ENCODE measurements at places on chromosomes 11 and 22.

DNA sequence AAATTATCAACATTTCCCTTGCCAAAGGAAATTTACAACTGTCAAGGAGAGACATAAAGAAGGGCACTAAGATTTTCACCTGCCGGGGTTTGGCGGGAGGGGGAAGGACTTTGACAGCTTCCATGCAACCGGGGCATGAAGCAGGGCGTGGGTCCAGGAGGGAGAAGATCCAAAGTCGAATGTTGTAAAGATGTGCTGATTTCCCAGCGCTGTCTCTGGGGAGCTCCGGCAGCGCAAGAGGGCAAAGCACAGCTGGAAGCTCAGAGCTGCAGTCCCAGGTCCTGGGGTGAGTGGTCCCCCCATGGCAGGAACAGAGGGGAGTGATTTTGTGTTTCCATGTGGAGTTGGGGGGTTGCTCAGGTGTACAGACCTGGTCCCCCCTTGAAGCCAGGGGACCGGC is at the start of gene MS4A10:
Gene MS4A10 (plus strand): TSS at position 198 of the 400 bp plus-strand sequence. CDS start 5,003 bp downstream, outside the sequence.
- DNase-seq: no peak

DNA sequence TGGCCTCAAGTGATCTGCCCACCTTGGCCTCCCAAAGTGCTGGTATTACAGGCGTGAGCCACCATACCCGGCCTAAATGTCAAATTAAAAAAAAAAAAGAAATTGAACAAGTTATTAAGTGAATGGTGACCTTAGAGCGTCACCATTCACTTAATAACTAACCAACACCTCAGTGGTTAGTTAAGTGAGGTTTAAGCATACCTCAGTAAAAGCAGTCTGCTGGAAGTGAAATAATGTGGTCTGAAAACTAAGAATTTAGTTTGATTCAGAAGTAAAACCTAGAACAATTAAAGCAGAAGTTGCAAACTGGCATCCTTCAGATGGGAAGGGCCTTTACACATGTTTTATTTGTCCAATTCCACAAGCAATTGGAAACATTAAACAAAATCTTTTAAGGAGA is 71.5 kb downstream of the FCHSD2 start:
- DNase-seq: no peak

DNA sequence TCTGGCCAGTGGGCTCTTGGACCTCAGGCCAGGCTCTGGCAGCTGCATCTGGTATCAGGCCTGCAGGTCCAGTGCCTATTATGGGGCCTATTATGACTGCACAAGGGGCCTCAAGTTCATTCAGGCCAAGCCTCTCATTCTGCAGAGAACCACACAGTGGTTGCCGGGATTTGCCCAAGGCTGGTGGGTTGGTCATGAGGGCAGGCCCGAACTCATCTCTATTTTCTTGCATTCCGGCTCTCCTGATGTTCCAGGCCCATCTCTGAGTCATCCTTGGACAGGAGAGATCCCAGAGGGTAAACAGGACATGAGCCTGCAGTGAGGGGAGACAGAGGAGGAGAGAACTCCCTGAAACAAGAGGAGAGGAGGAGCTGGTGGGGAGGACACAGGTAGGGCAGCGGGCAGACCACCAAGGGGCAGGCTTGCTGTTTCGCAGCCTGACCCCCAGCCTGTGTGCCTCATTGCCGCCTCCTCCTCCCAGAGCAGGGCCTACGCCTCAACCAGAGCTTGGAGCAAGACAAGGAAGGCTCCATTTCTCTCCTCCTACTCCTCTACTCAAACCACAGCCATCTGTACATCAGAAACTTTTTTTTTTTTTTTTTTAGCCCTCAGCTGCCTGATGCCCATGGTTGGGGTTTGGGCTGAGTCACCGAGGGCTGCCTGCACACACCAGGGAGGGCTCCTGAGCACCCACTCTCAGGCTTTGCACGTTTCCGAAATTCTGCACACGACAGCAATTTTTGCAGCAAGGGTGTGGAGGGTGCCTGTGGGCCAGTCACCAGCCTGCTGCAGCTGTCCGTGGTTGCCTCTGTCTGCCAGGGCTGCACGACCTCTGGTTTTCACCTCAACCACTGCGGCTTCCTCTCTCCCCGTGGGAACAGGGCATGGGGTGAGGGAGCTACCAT is 12.7 kb upstream of the TREH start:
- peak; percentile 24 for DNase-seq

- peak; percentile 55 for DNase-seq
These were observed 123.6 kb downstream of the ABTB2 start for GRCh38 chr11:34234086-34234740.

- DNase-seq: no peak
These were observed 47.5 kb upstream of the SCUBE2 start for GRCh38 chr11:9138612-9139579.

DNA sequence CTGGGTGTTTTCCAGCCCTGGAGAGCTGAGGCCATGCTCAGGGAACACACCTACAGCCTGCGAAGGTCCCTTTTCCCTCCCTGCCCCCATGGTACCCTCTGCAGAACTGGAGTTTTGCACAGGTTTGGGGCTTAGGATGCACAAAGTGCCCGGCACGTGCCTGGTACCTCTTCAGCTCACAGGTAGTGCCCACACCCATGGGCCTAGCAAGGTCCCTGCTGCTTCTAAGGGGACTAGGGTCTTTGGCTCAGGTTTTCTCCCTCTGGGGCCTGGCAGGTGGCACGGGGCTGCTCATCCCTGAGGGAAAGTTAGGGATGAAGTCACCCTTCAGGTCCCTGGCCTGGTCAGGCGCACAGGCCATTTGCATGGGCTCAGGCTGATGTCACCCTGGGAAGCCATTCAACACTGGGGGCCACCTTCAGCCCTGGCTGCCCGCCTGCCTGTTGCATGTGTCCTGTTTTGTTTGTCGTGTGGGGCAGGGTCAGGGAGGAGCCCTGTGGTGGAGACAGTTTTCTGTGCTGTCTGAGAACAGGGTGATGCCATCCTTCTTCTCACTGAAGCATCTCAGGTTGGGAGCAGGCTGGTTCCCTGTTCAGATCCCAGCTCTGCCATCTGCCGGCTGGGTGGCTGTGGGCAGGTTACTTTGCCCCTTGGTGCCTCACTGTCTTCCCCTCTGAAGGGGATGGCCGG is 68.3 kb upstream of the CRYBB3 start:
- no peak for DNase-seq

- no peak for DNase-seq
These were observed 16.4 kb upstream of the RFPL3 start for GRCh38 chr22:32341122-32341740.

- DNase-seq: peak; percentile 37
These were observed 2.0 kb upstream of the LMO2 start for GRCh38 chr11:33893711-33894397.

DNA sequence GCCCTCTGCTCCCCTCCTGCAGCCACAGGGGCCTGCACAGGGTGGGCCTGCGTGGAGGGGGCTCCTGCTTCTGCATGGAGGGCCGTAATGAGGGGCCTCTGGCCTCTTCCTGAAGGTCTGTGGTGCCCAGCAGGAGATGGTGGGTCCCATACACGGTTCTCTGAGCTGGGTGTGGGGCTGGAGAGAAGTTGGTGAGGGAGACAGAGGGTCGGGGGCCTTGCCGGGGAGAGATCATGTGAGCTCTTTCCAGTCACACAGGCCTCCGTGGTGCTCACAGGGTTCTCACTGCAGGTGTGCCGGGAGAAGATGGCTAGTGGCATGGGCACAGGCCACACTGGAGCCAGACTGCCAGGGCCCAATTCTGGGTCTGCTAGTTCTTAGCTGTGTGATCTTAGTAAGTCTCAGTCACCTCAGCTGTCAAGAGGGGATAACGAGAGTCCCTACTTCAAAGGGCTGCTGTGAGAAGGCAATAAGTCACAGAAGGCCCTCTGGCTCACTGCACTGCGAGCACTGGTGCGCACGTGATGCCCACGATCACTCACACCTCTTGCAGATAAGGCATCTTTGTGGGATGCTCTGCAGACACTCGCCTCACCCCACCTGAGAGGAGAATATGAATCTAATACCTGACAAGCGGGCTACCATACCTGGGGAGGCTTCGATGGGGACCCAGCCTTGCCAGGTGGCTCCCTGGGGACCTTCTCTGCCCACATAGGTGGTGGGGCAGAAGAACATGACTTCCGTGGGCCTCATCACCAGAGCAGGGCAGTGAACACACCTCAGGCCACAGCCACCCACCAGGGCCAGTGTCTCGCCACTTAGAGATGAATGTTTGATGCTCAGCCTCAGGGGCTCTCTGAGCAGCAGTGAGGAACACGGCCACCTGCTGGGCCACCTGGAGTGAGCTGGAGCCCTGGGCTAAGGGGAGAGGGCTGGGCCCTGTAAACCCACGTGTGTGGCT is 14.5 kb downstream of the KCNC1 start:
- no peak for DNase-seq

- no peak for DNase-seq
These were observed 3.8 kb downstream of the RSPH14 start for GRCh38 chr22:23137905-23138561.

DNA sequence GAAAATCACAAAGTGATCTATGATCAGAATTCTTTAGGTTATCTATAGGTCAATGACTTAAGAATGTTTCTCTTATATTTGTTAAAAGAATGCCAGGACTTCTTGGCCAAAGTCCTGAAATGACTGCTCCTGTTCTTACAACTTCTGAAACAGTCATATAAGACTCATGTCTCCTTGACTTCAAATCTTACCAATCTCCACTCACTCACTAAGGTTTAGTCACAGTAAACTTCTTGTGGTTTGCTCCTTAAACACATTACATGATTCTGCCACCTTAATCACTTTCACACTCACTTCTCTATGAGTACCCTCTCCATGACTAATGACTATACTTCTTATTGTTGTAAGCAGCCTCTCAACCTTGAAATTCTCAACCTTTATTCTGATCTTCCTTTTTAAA is 648.7 kb upstream of the CCDC179 start:
- no peak for DNase-seq

- no peak for DNase-seq
These were observed 552 bp downstream of the DSCAML1 start for GRCh38 chr11:117796456-117796871.

DNA sequence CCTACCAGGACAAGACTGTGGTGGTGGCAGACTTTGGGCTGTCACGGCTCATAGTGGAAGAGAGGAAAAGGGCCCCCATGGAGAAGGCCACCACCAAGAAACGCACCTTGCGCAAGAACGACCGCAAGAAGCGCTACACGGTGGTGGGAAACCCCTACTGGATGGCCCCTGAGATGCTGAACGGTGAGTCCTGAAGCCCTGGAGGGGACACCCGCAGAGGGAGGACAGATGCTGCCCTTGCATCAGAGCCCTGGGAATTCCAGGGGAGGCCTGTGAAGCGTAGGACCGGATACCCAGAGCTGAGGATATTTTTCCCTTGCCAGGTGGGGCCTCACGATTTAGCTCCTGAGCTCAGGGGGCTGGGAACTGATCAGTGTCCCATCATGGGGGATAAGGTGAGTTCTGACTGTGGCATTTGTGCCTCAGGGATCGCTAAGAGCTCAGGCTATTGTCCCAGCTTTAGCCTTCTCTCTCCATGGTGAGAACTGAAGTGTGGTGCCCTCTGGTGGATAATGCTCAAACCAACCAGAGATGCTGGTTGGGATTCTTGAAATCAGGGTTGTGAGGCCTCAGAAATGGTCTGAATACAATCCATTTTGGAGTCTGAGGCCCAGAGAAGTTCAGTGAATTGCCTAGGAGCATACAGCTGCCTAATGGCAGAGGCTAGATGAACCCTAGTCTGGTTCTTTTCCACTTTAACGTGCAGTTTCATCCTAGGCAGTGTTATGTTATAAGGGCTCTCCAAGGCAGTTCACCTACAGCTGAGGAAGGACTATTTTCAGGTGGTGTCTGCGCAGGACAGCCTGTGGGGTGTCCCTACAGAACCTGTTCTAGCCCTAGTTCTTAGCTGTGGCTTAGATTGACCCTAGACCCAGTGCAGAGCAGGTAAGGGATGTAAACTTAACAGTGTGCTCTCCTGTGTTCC is 19.5 kb downstream of the PIK3IP1 start:
- DNase-seq: no peak

- no peak for DNase-seq
These were observed 2.8 kb upstream of the ANO9 start for GRCh38 chr11:444396-445144.

GRCh38 chr22:22099194-22099486 is 116.6 kb upstream of the TOP3B start:
- no peak for DNase-seq

DNA sequence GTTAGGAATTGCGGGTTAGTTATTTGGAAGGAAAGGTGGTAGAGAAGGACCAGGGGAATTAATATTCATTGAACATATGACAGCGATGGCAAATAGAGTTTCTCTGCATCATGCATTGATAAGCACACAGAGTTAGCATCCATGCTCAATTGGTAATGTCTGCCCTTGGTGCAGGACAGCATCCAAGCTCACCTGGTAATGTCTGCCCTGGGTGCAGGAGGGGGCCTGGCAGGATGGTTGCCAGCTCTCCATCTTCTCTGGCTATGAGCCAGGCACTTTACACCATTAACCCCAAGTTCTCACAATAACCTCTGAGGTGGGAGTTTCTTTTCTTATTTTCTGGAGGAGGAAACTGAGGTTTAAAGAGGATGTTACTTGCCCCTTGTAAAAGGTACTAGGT is 50.4 kb upstream of the RBFOX2 start:
- no peak for DNase-seq

DNA sequence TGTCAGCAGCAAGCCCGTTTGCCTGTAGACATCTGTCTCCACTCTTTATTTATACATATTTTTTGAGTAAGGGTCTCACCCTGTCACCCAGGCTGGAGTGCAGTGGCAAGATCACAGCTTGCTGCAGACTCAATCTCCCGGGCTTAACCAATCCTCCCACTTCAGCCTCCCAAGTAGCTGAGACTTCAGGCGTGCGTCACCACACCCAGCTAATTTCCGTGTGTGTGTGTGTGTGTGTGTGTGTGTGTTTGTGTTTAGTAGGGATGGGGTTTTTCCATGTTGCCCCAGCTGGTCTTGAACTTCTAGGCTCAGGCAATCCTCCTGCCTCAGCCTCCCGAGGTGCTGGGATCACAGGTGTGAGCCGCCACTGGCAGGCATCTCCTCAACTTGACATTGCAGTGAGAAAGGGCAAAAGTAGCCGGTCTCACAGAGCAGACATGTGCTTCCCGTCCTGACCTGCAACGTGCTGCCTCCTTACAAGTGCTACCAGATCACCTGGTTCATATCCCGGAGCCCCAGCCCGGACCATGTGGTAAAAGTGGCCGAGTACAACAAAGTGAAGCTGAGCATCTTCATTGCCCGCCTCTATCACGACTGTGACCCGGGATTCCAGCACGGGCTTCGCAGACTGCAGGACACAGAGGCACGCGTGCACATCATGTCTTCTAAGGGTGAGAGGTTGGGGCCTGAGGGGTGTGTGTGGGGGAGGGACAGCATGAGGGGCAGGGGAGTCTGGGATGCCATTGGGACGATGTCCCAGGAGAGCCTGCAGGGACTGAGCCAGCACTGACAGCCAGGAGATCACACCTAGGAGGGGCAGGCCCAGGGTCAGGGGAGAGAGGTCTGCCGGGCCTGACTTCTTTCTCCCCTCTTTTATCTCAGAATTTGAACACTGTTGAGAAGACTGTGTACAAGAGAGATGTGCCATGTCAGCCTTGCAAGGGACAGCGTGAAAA is 5.6 kb upstream of the APOBEC3H start:
- DNase-seq: no peak
